NB4 (cell line): ENCODE measurements at places on chromosomes 7 and 10.
A peak's percentile ranks its signal among the peaks of the same experiment; 100 is the strongest.

- peak; percentile 29 for DNase-seq
These were observed 586.3 kb upstream of the ANKRD30A start for GRCh38 chr10:36538953-36539586.

DNA sequence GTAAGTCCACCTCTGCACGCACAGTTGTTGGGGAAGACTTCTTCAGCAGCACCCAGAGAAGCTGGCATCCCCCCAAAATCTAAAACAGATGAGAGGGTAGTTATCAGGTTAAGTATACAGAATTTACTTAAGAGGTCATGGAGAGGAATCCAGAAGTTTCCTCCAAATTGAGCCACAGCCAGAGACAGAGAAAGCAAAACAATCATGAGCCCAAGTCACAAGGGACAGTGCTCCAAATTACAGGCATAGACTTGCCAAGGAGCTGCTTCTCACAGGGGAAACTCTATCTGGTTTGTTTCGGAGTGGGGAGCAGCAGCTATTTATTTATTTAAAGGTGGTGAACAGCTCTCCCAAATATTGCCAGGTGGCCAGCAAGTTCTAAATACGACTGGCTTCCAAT, 308.4 kb downstream of the SKIDA1 start:
- no peak for DNase-seq

GRCh38 chr7:131365838-131366237, 38.2 kb downstream of the MKLN1 start:
- DNase-seq, result no peak

- DNase-seq, result no peak
These were observed 57.7 kb upstream of the IGFBP3 start for GRCh38 chr7:45978731-45979211.

DNA sequence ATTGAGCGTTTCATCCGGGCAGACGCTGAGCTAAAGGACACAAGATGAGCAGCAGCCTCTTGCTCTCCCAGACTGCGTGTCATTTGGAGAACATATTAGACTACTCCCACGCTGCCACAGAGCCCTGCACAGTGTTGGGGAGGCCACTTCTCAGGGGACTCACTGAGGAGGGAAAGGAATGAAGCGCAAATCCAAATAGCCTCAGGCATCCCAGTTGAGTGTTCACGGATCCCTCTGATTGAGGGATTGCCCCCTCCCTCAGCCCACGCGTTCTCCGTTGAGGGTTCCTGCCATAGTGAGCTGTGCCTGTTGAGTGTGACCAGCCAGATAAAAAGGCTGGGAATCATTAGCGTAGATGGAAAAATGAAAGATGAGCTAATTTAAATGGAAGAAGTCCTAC, 563.4 kb downstream of the ACTR3B start:
- DNase-seq, result no peak

GRCh38 chr7:151248346-151249033, at the start of gene SMARCD3:
Gene SMARCD3, minus strand, starts transcription at chr7:151248694. Its CDS starts 132 bp downstream, at chr7:151248562.
- peak; percentile 73 for DNase-seq

DNA sequence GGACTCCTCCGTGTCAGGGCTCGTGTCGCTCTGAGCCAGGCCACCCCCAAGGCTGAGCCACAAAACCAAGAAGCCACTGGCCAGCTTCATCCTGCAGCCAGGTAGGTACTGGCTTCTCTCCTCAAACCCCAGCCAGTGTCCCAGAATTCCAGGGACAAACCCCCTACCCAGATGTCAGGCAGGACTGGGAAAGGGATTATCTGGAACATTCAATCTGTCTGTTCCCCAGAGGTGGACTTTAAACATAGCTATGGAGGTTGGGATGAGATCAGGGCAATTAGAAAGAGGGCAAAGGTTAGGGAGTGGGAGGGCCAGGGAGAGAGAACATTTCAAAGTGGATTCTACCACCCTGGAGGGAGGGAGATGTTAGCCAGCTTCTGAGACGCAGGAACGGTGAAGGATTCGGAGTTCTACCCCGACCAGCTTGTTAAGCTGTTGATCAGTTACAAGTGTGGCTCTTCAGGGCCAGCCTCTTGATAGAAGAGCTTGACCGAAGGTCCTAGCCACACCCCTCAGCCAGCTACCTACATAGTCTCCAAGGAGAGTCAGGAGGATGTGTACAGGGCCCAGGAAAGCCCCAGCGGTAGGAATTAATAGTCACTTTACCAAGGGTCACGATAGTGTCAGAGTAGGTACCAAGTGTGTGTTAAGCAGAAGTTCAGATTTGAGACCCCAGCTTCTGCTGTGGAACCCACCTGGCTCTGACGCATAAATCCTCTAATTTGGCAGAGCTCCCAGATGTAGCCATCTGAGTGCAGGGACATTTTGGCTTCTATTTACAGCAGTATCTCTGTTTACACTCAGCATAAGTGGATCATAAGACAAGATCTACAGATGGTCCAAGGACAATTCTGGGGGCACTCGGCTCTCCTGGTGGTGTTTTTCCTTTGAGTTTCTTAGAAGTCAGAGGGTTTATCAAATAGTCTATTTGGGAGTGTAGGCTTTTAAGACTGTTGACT, at the start of gene PLA2G12B:
PLA2G12B (minus strand) TSS at position 211 of the 959 bp plus-strand sequence; CDS start at position 90, 121 bp downstream.
- no peak for DNase-seq

GRCh38 chr7:132536654-132537395, 39.4 kb downstream of the PLXNA4 start:
- no peak for DNase-seq

DNA sequence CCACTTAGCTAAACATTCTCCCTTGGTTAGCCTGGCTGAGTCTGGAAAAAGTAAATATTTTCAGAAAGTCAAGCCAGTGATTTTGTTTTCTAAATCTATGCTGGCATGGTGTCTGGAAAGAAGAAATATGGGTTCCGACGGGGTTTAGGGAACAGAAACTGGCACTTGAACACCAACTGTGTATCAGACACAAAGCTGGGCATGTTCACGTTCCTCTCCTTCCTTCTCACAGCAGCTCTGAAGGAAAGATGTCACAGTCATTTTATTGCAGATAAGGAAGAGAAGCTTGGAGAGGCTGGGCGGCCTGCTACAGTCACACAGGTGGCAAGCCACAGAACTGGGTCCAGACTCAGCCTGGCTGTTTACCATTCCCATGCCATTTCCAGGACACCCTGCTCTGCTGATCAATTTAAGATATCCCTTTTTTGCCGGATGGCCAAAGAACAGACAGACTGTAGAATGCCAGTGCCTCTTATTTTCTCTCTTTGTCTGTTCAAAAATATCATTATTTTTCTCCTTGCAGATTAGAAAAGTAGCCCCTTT, 118.8 kb downstream of the HERPUD2 start:
- DNase-seq, result no peak

DNA sequence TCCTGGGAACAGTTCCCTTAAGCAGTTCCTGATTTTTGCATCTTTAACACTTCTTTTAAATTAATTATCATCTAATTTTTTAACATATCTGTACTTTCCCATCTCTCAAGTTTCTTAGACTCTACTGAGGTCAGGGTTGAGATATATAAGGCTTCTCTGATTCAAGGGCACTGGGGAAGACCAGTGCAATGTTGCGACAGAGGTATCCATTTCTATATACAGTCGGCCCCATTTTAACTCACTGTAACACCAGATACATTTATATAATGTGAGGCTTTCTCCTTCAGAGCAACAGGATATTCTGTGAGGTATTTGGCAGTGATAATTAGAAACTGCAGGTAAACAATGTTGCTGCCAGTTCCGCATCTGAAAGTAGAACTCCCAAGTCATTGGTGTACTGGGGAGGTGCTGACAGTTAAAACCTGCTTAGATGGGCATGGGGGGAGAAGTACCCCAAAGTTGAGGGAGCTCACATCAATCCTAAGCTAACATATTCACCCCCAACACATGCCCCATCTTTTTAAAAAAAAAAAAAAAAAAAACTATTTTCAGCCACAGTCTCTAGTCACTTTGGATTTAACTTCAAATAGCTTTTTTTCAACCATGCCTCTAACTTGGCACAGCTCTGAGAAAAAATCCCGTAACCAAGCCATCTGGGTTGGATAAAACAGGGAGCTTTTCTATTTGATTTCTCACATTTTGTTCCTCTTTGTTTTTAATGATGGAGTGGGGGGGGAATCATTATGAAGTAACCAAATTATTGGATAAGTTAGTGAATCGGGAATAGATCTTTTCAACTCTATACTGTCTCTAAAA, 62.9 kb downstream of the REEP3 start:
- peak; percentile 15 for DNase-seq

GRCh38 chr7:137146012-137146455, 197.5 kb downstream of the PTN start:
- DNase-seq, result no peak

DNA sequence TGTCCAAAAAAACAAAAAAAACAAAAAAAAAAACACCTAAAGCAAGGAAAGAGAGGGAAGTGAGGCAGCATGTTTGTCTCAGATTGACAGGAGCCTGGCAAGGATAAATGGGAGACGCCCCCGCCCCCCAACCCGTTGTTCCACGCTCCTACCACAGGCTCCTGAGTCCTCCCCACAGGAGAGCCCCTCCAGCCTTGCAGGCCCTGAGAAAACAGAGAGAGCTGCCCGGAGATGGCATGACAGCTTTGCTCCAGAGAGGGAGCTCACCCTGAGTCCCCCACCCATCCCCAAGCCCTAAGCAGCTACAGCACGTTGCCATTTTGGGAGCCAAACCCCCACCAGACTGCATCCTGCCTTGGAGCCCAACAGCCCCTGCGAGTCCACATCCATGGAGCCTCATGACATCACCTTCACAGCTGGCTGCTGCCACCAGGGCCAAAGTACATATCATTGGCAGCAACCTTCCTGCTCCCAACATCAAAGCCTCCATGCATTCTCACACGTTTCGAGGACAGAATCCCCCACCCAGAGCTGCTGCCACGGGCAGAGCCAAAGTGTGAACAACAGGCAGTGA, 1283.3 kb downstream of the TYW1 start:
- no peak for DNase-seq

DNA sequence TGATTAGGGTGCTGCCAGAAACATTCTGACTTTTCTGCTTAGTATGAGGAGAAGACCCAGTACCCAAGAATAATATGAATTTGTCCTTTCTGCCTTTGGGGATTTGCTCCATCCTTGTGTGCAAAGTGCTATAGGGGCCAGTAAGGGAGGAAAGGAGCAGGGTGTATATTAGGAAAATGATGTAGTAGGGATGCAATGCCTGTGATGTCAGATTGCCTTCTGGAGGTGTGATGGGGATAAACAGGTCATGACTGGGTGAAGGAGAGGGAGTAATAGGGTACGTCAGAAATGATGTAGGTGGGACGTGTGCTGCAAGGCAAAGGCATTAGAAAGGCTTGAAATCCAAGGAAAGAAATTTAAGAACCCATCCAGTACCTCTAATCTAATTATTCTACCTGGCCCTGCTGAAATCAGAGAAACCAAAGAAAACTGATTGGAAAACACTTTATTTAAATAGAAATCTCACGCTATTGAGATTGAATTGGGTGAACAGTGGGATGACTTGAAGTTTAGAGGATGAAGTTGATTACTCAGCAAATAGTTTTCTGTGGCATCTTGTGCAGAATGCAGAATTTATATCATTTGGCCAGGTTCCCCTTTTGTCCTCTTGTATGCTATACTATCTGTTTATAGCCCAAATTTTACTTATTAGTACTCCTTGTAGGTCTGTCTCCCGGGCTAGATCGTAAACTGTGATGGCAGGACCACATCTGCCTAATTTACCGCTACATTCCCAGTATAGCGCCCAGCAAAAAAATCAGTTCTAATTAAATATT, 503.9 kb downstream of the SUGCT start:
- DNase-seq, result no peak

DNA sequence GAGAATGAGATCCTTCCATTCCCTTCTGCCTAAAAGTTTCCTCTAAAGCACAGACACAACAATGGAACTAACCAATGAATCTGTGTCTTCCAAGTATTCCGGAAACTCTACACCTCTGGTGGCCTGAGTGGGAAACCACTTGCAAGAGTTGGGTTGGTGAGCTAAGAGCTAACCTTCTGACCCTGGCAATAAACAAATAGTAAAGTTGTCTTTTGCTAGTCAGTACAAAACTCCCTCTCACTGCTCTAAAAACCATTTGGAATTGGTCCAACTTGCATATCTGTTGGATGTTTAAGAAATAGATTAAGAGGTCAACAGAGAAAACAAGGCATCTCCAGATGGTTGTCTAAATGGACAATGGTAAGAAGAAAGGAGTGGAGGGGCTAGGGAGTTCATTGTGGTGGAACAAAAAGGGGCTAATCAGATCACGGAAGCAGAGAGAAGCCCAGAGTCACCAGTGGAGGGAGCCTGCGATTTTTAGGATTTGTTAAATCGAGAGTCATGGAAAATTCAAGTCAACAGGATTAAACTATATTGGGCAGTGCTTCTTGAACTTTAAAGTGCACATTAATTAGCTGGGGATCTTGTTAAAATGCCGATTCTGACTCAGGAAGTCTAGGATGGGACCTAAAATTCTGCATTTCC, 192.3 kb downstream of the EVX1 start:
- DNase-seq, result no peak

GRCh38 chr7:320297-320696, 30.3 kb downstream of the FOXL3 start:
- DNase-seq, result no peak

DNA sequence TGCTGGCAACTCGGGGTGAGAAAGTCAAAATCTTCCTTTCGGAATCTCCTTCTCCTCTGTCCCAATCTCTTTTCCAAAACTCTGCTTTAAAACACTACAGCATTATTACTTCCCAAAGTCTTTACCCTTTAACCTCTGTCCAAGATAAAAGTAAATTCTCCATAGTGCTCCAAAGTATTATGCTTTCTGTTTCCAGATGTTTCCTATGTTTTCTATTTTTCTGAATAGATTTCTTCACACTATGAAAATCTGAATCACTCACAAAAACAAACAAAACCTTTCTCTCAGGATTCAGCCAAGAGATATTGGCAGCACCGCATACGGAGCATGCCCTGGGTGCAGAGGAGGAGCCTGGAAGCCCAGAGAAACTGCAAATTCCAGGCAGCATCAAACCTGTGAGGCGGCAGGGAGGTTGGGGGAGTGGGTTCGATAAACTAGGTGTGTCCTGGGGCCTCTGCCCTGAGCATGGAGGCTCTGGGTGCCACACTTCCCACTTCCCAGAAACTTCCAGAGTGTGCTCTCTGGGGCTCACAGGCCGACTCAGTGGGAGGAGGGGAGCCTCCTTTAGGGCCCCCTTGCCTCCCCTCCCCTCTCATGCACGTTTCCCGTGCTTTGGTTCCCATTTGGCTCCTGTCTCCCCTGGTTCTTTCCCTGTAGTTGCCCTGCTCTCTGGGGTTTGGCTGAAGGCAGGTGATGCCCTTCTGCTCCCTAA, 35.6 kb downstream of the VIPR2 start:
- DNase-seq, result no peak

DNA sequence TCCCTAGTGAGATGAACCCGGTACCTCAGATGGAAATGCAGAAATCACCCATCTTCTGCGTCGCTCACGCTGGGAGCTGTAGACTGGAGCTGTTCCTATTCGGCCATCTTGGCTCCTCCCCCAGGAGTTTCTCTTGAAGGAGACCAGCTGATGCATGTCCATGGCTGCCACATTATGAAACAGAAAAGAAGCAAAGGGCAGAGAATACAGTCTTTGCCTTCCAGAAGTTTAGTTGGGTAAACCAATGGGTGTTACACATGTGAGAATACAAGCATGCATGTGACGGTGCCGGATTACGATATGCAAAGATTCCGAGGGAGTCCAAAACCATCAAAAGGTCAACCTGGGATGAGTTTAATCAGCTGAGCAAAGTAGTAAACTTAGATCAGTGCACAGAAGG, 151.6 kb downstream of the SEM1 start:
- no peak for DNase-seq
